Naive thymus-derived CD8-positive, alpha-beta T cell (primary cell): ENCODE measurements at places on chromosomes 11 and 22. TPM values are rescaled to one million over a fixed set of nuclear protein-coding genes. Genes with fewer than 3 reads are reported as not detected.

The HPX gene
- not detected for polyA plus RNA-seq

The DNAJB7 gene
- 0.37 TPM for polyA plus RNA-seq

The NXPE4 gene
- not detected for polyA plus RNA-seq

The UBASH3B gene
- 6.8 TPM for polyA plus RNA-seq

The ST14 gene
- polyA plus RNA-seq, result not detected

The AIFM3 gene
- 0.16 TPM for polyA plus RNA-seq

The CEND1 gene
- not detected for polyA plus RNA-seq

The FLRT1 gene
- polyA plus RNA-seq, result not detected

The TMEM123 gene
- 988 TPM for polyA plus RNA-seq

The ZNRF3 gene
- 0.08 TPM for polyA plus RNA-seq

The SLC43A3 gene
- polyA plus RNA-seq, result 13.7 TPM

The TPBGL gene
- 0.09 TPM for polyA plus RNA-seq

GRCh38 chr11:38718049-38718448 is 2120.0 kb upstream of the RAG2 start:
- no peak for DNase-seq

- no peak for DNase-seq
Measured at GRCh38 chr11:122852074-122852795, 13.9 kb downstream of the CRTAM start.

- DNase-seq, result no peak
Measured at GRCh38 chr11:64007160-64007628, 21.0 kb downstream of the OTUB1 start.

DNA sequence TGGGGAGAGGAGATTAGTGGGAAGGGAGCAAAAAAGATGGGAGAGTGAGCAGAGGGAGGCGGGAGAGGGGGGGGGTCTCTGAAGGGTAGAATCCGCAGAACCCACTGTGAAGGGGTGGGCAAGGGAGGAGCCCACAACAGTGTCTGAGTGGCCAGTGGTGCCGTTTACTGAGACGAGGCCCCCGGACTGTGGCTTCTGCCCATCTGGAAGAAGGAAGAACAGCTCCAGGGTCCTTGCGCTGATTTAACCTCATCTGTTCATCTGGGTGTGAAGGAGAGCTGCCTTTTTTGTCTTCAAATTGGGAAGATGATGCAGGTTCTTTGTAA is 45.7 kb upstream of the ANO1 start:
- no peak for DNase-seq

GRCh38 chr11:70255477-70256116 is 14.9 kb upstream of the PPFIA1 start:
- DNase-seq, result no peak

- DNase-seq, result no peak
Measured at GRCh38 chr11:75655605-75656004, 13.2 kb downstream of the MAP6 start.

GRCh38 chr11:105719073-105719822 is 109.4 kb downstream of the GRIA4 start:
- no peak for DNase-seq

DNA sequence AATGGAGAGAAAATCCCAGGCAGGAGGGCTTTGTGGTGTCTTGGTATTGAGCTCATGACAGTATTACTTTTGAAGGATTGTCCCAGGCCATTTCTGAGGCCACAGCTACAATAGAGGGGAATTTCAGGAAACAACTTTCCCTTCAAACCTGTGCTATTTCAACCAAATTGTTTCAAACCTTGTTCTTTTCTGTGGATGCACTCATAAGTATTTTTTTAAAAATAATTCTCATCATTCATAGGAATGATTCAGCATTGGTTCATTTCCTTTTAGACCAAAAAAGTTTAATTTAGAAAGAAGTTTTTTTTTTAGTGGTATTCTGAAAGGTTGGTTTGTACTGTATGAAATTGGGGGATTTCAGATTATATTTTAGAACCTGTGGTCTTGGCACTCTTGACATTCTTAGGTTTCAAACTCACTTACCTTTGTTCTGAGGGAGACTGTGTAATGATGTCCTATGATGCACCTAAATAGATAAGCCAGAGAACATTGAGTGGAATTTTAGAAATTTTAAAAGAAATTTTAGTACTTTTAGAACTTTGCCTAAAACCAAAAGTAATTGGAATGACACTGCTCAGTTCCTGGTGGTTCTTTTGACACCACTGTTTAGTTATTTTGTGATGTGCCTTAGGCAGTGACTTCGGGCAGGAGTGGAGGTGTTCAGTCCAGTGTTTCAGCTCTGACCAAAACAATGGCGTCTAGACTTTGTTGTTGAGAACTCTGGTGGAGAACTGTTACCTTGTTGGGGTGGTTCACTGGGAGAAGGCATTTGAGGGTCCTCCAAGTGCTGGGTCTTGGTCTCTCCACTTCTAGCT is 12.2 kb downstream of the TEAD1 start:
- no peak for DNase-seq

DNA sequence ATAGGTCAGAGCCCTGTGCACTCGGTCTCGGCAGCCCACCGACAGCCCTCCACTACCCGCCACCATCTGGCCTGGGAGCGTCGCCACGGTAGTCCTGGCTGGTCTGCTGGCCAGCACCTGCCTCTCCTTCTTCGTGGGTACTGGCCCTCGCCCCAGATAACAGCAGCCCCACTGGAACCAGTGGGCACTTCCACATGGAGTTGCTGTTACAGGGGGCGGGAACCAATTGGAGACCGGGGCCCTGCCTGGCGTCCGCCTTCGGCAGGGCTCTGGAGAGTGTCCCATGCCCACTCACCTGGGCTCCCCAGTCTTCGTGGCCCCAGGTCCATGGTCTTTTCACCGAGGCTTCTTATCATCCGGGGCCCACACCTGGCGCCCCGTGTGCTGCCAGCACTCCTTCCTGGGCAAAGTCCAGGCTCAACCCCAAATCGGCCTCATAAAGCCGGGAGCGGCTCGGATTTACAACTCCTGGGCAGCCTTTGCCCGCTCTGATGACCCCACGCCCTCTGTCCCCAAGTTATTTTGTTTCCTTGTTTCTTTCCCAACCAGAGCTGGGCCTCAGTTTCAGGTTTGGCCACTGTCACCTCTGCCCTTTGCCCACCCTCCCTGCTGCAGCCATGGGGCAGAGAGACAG is 12.9 kb upstream of the EHD1 start:
- DNase-seq, result no peak

DNA sequence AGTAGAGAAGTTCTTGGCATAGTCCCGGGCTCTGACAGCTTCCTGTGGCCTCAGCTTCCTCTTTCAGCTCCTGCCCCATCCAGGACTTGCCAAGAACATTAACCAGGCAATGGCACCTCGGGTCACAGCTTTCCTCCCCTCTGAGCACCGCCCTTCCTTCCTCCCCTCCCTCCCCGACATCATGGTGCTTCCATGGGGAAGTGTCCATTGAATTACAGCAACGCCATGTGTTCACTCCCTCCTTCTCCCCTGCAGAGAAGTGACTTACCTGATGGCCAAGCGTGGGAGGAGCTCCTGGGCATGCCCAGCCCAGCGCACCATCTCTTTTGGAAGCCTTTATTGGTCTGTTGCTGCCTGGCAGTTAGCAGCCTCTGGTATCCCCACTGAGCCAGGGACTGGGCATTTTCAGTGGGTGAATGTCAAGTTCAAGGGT is 25.8 kb upstream of the DAGLA start:
- DNase-seq, result no peak

GRCh38 chr22:20761536-20761935 is 12.4 kb upstream of the SERPIND1 start:
- no peak for DNase-seq

DNA sequence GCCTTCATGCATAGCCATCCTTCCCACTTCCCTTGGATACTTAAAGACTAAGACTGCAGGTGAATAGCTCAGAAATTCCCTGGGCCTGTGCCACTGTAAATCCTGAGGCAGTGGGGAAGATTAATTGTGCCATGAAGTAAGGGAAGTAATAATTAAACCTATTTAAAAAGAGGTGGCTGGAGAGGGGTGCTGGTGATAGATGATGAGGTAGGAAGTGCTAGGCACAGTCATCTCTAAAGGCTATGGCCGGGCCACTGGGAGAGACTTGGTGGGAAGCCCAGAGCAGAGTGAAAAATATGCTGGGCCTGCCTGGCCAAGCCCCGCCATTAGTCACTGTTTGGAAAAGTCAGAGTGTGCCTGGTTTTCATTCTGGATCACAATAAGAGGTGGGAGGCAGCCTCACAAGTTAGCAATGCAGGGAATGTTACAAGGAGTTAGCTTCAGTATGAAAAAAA is 197.2 kb upstream of the PITPNB start:
- DNase-seq, result no peak

DNA sequence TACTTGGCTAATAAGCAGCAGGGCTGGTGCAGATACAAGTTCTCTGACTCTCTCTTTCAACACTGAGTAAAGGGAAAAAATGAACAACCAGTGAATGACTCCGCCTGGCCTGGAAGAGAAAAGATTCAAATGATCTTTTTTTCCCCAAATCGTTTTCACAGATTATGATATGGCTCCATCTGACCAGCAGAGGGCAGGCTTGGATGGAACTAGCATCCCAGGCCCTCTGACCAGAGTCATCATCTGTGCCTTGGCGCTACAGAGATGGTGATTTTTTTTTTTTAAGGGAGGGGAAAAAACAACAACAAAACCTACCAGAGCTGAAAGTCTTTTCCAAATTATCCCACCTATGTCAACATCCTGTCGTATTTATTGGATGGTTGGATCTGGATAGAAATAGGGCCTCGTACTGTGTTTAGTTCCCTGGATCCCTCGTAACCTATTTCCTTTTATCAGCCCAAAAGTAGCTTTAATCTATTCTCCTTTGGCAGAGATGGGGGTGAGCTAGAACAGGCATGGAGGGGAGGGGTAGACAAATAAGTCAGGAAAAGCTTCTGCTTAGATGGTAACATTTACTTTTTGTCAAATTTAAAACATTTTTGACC is 69.7 kb downstream of the PRSS23 start:
- DNase-seq, result no peak

DNA sequence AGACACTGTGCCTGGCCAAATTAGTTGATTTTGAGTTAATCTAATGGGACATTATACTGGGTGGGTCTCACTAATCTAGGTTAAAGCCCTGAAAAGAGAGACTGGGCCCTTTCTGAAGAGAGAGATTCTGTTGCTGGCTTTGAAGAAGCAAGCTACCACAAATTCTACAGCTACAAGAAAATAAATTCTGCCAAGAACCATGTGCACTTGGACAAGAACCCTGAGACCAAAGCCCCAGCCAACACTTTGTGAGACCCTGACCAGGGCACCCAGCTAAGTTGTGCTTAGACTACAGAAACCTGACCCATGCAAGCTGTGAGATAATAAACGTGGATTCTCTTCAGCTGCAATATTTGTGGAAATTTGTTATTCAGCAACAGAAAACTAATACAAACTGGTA is 20.1 kb upstream of the SPON1 start:
- DNase-seq, result no peak

DNA sequence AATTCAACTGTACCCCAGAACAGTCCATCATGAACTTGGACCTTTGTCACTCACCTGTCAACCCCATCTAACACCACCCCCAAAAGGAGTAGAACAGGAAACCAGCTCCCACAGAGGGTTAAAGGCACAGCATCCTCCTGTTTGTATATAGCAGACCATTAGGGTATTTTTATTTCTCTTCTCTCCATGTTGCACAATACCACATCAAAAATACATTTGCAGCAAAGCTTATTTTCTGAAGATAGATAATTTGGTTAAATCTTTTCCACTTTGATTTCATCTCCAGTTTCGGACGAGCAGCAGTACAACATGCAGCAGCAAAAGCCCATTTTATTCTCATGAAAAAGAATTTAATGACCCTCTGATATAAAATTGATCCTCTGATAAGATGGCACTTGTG is 103.1 kb downstream of the KIRREL3 start:
- DNase-seq, result no peak

GRCh38 chr22:47619631-47620030 is 857.2 kb downstream of the TBC1D22A start:
- no peak for DNase-seq

- no peak for DNase-seq
Measured at GRCh38 chr11:10308201-10308954, 3.5 kb downstream of the ADM start.

- no peak for DNase-seq
Measured at GRCh38 chr11:19460718-19461405, 220.1 kb upstream of the E2F8 start.

- DNase-seq, result no peak
Measured at GRCh38 chr11:92272651-92273050, 48.0 kb downstream of the FAT3 start.

DNA sequence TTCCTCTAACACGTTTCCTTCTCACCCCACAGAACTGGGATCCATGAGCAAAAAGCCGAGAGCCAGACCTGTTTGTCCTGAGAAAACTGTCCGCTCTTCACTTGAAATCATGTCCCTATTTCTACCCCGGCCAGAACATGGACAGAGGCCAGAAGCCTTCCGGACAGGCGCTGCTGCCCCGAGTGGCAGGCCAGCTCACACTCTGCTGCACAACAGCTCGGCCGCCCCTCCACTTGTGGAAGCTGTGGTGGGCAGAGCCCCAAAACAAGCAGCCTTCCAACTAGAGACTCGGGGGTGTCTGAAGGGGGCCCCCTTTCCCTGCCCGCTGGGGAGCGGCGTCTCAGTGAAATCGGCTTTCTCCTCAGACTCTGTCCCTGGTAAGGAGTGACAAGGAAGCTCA is 24.0 kb downstream of the CD5 start:
- no peak for DNase-seq

DNA sequence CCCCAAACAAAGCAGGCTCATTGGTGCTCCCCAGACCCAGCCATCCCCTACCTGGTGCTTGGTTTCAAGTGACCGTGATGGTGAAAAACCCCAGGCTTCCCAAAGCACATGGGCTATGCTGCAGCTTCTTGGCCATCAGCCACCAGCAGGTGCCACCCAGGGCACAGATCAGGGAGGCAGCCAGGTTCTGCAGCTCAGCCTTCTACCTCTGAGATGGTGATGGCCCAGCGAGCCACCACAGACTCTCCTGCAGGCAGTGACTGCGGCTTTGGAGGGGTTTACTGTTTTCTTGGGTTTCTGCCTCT is 70.0 kb upstream of the ALX4 start:
- no peak for DNase-seq
